ENCODE measurements at places on chromosomes 13 and 19.

- no peak for DNase-seq
Observed at GRCh38 chr13:52980695-52981094, 47.9 kb upstream of the OLFM4 start.

DNA sequence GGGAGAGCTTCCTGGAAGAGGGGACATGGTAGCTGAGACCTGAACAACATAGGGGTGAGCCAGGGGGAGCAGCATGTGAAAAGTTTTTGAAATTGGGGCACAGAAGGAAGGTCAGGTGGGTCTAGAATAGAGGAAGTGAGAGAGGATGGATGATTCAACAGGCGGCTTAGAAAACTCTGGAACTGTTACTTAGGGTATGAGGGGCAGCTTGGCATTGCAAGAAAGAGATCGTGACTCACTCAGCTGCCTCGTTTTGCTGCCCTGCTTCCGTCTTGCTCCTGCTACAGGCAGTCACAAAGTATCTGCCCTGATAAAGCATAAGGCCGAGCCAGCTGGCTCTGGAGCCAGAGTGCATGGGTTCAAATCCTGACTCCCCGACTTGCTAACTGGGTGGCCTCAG is 1.3 kb upstream of the CEACAM20 start:
- DNase-seq: no peak

GRCh38 chr19:5968431-5969373 is 9.2 kb downstream of the RANBP3 start:
- no peak for DNase-seq

- DNase-seq: no peak
Observed at GRCh38 chr13:41942462-41943094, 18.3 kb downstream of the VWA8 start.

- peak; percentile 45 for DNase-seq
Observed at GRCh38 chr13:91381371-91381770, 17.1 kb upstream of the GPC5 start.

DNA sequence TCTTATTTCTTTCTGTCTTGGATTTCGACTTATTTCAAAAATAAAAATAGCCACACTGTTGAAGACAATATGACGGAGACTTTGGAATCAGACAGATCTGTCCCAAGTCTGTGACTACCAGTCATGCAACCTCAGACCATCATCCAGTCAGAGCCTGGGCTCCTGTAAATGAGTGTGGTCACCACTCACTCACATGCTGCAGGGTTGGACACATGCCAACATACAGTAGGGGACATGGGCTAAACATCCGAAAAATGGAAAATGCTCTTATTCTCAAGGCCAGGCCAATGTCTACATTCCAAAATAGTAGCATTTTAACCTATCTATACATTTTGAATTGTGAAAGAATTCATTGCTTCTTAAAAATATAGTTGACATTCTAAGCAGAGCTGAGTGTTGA is 75.5 kb upstream of the EDNRB start:
- DNase-seq: no peak

GRCh38 chr19:2604747-2605329 is 97.7 kb downstream of the GNG7 start:
- DNase-seq: no peak

Data from skin of body (tissue), 3 donors.